T-helper 9 cell (primary cell): ENCODE measurements at places on chromosomes 7 and 10.

GRCh38 chr7:15015545-15016314 is 113.2 kb upstream of the DGKB start:
- no peak for DNase-seq

DNA sequence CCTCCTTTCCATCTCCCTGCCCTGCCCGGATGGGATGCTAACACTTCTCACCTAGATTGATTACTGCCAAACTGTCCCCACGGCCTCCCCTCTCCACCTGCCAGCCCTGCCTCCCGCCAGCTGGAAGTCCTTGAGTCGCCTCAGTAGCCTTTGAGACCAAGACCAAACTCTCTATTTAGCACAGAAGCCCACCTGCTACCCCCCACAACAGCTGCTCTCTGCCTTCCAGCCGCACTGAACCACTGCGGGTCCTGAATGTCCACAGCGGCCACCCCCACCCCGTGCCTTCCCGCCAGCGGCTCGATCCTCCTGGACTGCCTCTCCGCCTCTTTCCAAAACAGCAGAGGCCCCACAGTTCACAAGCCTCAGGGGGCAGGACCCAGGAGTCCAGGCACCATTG is 39.0 kb downstream of the FKBP6 start:
- no peak for DNase-seq

GRCh38 chr7:106278695-106279094 is 6.1 kb downstream of the NAMPT start:
- DNase-seq, result no peak

DNA sequence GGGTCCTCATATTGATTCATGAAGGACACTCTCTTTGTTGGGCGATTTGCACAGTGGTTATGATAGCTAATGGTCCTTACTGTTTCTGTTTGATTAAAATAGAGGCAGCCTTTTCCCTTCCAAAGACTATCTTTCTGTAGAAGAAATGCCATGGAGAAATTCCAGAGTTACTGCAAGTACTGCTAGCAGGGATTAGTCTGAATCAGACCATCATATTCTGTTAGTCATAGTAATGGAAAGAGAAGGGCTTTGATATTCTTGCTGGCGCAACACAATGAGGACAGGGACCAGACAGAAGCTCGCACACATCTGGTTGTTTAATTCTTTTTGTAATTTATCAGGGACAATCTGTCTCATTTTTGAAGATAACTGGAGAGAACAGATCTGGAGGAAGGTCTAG is 304.5 kb upstream of the FZD8 start:
- no peak for DNase-seq

GRCh38 chr7:149820622-149821190 is 17.5 kb upstream of the ZNF862 start:
- DNase-seq, result no peak

DNA sequence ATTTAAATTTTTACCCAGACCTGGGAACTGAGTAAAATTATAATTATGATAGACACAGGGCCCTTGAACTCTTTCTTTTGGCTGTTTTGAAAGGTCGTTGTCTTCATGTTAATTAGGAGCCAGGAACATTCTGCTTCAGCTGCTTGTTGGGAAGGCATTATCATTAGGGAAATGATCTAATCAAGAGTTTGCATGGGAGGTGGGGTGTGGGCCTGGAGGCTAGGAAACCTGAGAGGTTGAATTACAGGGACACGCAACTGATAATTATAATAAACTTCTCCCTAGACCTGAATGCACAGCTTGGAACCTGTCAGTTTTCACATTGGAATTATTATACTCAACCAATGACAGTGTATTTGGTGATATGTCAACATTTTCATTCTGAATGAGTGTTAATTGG is 237.7 kb downstream of the CACNB2 start:
- DNase-seq, result no peak

- no peak for DNase-seq
Observed at GRCh38 chr10:48517911-48518811, 86.7 kb downstream of the ARHGAP22 start.

- DNase-seq, result no peak
Observed at GRCh38 chr7:95056901-95057300, 149.5 kb downstream of the PPP1R9A start.

DNA sequence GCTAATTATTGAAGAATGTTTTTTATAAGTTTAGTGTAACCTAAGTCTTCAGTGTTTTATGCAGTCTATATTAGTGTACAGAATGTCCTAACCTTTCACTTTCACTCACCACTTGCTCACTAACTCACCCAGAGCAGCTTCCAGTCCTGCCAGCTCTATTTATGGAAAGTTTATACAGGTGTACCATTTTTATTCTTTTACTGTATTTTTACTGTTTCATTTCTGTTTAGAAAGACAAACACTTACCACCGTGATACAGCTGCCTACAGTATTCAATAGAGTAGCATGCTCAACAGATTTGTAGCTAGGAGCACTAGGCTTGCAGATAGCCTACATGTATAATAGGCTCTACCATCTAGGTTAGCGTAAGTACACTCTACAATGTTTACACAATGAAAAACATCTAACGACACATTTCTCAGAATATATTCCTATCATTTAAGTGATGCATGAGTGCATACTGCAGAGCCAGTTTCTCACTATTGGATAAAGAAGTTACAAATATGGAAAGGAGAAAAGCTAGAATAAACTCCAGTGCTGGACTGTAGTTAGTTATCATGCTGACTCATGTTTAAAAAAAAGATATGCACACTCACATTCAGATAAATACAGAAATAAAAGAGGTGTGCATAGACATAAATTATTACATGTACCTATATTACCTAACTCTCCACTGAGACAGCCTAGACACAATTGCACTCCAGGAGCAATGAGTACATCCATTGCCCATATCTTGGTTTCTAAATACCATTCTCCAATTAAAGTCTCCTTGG is 30.4 kb downstream of the STEAP1B start:
- no peak for DNase-seq

GRCh38 chr7:106247841-106248240 is 36.9 kb downstream of the NAMPT start:
- DNase-seq, result no peak

- no peak for DNase-seq
Observed at GRCh38 chr7:70763961-70764691, 367.8 kb upstream of the GALNT17 start.

DNA sequence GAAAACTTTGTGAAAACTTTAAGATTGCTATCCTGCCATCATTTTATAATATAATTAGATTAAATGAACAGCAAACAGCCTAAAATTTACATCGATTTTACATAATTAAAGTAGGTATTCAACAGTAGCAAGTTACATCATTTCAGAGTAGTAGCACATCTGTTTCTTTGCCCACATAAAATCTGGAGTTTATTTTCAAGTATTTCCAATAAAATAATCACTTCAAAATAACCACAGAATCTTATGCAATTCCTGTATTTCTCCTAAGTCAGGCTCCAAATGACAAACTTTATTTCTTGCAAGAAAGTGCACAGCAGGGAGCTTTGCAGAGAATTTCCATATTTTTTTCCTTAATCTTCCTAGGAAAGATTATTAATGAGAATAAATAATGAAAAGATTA is 82.6 kb downstream of the CUBN start:
- DNase-seq, result no peak

DNA sequence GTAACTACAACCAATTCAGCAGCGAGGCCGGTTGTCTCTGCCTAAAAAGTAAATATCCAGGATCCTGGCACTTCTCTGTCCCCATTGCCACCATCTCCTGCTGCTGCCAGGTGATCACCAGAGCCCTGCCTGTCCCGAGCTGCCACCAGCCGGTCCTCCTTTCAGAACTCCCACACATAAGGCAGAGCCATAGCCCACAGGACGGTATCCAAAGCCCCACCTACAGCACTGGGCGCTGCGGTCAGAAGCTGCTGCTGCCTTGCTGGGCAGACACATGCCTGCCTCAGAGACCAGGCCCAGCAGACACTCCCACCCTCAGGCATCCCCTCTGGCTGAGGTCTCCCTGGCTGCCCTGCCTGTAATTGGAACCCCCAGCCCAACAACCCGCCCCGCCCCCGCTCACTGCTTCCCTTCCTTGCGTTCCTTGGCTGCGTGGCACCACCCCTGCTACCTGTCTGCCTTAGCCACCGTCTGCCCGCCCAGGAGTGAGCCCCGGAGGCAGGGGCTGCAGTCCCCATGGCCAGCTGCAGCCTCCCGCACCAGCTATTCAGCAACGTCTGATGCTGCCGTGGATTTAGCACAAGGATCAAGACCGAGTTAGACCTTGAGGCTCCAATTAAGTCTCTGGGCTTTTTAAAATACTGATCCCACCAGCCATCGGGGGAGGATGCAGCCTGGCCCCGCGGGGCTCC is 100.7 kb downstream of the CYTH3 start:
- DNase-seq, result no peak

- DNase-seq, result no peak
Observed at GRCh38 chr10:17247210-17247609, 19.2 kb downstream of the VIM start.

GRCh38 chr7:150409300-150410030 is 30.3 kb downstream of the ZNF775 start:
- no peak for DNase-seq

GRCh38 chr7:130683026-130683425 is 3.3 kb downstream of the TSGA13 start:
- DNase-seq, result no peak

GRCh38 chr7:113289140-113289740 is 170.9 kb upstream of the SMIM30 start:
- DNase-seq, result no peak

- DNase-seq, result no peak
Observed at GRCh38 chr10:129945941-129946760, 17.9 kb downstream of the EBF3 start.

- DNase-seq, result no peak
Observed at GRCh38 chr10:61140765-61141392, 196.9 kb upstream of the RHOBTB1 start.

DNA sequence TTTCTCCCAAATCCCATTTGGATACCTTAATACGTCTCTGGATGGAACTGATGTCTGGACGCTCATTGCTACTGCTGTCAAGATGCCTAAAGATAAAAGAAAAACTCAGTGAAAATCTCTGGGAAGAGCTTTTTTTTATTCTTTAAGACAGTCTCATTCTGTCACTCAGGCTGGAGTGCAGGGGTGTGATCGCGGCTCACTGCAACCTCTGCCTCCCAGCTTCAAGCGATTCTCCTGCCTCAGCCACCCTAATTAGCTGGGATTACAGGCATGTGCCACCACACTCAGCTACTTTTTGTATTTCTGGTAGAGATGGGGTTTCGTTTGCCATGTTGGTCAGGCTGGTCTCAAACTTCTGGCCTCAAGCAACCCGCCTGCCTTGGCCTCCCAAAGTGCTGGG is 102.2 kb downstream of the NT5C2 start:
- no peak for DNase-seq

GRCh38 chr10:3066317-3067117 is 831 bp upstream of the PFKP start:
- no peak for DNase-seq

GRCh38 chr7:2689951-2690705 is 2.1 kb downstream of the AMZ1 start:
- no peak for DNase-seq

GRCh38 chr7:103912891-103913605 is 76.4 kb downstream of the RELN start:
- DNase-seq, result no peak

DNA sequence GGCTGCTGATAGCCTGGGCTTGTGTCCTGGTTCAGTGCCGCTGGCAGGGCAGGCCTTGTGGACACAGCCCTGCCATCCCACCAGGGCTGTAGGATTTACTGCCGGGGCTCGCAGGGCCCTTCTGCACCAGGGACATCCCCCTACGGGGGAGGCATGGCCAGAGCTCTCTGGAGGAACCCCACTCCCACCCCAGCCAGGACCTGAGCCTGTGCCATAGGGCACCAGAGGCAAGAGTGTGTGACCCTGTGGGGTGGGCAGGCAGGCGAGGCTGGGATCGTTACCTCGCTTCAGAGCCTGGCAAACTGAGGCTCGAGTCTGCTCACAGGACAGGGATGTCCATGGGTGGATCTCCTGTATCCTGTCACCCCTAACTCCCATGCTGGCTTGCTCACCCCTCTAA is 2.6 kb downstream of the LDB3 start:
- DNase-seq, result no peak

DNA sequence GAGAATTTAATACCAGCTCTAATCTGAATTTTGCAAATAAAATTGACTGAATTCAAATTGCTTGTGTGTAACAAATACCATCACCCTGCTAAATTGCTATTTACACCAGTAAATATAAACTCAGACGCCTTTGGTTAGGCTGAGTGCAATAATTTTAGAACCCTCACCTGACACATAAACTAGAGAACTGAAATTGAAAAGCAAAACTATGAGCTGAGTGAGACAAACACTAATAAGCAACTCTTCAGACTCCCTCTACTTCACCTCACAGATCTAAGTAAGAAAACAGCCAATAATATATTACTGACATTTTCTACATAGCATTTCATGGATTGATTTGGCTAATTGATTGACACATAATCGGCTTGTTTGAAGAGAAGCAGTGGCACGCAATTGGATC is 621.2 kb downstream of the REEP3 start:
- DNase-seq, result no peak

DNA sequence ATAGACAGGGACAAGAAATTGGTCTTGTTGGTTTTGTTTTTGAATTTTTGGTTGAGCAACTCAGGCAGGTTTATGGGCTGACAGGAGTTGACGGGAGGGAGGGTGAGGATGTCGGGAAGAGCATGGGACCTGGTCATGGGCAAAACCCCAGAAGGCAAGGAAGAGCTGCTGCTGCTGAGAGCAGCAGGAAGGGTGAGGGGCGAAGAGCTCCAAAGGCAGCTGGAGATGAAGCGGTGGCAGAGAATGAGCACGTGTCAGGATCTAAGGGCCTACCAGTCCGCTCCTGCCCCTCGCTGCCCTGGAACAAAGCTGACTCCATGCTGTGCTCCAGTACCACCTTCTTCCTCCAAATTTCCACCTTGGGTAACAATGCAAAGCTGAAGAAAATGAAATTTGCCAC is 84.3 kb downstream of the ARHGAP22 start:
- DNase-seq, result no peak

DNA sequence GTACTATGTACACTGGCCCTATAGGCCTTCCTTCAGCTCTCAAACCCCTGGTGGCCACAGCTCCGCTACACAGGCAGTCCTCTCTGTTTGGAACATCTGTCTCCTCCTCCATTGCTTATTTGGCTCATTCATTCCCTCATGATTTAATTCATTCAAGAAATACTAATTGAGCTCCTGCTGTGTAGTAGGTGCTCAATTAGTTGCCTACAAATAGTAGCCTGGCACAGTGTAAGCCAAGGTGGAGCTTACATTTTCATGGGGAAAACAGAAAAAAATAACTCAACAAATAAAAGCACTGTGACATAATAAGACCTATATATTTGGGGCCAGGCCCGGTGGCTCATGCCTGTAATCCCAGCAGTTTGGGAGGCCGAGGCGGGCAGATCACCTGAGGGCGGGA is 3.4 kb upstream of the FIS1 start:
- DNase-seq, result no peak
